ENCODE measurements at places on chromosomes 3 and 15.

DNA sequence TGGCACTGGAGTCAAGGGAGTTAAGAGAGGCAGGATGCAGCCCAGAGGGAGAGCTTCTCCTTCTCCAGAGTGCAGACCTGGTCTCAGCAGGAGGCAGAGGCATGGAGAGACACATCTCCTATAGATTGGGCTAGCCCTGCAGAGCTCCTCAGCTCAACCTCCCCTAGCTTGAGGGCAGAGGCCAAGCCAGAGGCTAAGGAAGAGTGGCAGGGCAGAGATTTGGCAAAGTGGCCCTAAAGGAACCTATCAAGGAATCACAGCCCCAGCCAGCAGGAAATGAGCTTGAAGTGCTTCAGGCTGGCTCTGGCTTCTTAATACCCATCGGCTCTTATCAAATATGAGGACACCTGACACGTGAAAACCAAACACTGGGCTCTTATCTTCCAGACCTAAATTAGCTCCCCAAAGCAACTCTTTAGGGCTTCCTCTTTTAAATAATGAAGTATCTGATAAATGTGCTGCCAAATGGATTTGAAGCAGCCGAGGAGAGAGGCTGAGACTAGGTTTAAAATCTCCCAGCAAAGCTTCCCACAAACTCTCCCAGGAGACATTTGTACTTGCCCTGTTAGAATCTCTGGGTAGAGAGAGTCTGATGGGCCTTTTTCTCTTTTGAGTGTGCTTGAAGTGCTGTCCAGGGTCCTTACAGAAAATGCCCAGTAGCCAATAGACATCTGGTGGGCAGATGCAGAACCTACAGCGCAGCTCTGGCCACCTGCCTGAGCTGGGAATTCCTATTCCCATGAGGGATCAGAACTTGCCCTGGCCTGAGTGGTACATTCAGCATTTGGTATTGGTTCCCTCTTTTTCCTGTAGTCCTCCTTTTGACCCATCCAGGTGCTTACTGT is 271.4 kb downstream of the CLSTN2 start:
- DNase-seq, result no peak

DNA sequence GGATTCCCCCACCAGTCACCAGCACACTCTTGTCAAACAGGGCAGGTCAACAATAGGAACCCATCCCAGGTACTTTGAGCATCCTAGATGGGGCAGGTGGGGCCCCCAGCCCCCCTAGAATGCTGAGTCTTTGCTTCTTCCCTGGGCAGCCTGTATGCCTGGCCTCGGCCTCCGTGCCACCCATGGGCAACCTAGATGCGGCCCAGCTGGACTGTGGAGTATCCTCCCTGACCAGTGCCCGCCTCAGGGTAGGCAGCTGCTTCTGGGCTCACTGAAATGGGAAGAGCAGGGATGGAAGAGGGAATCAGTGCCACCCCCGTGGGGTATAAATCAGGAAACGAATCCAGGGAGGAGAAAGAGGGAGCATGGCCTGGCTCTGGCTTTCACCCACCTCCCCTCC is 10.9 kb downstream of the DNAH1 start:
- no peak for DNase-seq

DNA sequence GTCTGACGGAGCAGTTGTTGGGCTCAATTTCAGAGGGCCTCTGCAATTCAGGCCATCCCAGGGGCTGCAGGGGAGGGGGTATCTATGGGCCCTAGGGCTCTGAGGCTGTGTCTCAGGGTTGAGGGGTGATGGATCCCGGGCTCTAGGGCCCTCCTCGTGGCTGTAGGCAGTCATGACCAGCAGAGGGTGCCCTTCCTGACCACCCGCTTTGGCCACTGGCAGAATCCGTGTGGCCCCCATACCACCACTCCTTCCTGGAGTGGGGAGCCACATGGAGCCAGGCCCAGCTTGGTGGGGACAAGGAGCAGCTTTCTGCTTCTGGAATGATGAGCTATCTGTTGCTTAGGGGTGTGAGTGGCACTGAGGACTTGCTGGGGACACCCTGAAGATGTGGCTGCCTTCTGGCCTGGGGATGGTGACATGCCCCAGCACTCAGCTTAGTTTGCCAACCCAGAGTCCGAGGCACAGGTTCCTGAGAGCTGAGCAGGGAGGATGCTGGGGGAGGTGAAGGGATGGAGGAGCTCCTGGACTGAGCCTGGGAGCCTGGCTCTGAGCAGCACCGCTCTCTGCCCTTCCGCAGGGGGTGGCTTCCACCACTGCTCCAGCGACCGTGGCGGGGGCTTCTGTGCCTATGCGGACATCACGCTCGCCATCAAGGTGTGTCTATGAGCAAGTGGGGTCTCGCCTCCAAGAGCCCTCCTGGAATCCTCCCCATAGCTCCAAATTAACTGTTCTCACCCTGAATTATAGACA is 20.2 kb downstream of the HDAC11 start:
- DNase-seq, result no peak

GRCh38 chr15:98124581-98124980 is 164.1 kb downstream of the ARRDC4 start:
- DNase-seq, result no peak

DNA sequence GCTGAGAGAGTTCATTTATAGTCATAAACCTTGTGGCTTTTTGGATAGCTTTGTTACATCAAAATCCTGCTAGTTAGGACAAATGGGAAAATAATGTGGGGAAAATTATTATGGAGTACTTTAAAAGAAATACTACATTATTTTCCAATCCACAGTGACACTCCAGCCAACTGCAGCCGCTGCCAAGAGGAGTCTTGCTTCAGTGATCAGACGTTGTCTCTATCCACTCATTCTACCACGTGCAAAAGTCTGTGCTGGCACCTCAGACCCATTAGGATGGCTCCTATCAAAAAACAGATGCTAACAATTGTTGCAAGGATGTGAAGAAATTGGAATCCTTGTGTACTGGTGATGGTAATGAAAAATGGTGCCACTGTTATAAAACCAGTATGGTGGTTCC is 128.6 kb upstream of the IQSEC1 start:
- DNase-seq, result no peak

- DNase-seq, result no peak
Observed at GRCh38 chr15:57509965-57510364, 81.7 kb upstream of the MYZAP start.

- DNase-seq, result no peak
Observed at GRCh38 chr3:142646020-142646785, 50.0 kb downstream of the PLS1 start.

GRCh38 chr3:23720885-23721284 is 84.9 kb upstream of the UBE2E1 start:
- no peak for DNase-seq

DNA sequence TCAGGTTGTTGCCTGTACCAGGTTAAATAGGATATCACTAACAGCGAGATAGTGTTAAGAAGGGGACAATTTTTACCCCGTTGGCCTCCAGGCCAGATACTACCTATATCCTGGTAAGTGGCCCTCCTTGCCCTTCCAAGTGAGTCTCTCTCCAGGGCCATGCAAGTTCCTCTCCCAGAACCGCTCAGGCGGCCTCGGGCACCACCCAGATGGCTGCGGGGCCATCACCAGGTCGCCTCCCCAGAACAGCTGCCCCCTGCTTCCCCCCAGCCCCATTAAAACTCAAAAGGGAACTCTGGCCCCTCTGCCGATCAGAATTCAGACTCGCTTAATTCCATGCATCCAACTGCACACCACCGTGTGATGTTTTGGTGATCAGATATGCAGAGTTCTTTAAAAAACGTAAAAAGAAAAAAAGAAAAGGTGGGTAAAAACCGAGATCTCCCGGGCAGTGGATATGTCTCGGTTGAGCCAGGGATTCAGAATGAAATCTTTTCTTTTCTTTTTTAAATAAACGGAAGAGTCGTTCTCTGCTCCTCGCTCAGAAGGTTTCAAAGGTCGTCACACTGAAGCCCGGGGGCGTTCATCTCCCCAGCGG is 1.9 kb upstream of the TRIM71 start:
- DNase-seq, result no peak

DNA sequence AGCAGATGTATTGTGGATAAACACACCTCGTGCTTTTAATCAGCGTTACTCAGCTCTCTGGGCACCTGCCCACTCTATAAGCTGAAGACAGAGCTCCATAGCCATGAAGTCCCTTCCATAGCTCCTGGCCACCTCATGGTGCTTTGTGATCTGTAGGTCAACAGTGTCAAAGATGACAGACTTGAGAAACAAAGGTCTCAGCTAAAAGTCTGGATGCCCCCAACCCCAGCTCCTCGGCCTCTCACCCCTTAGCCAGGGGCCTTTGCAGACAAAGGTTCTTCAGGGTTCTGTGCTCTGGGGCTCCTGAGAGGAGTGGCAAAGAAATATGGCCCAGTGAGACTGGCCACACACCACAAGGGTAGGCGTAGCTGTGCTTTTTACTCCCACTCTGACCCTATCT is 168.6 kb downstream of the KLF13 start:
- no peak for DNase-seq

Data from NCI-H2171 (cell line).